Naive thymus-derived CD8-positive, alpha-beta T cell (primary cell): ENCODE measurements at places on chromosomes 6 and 20.

DNA sequence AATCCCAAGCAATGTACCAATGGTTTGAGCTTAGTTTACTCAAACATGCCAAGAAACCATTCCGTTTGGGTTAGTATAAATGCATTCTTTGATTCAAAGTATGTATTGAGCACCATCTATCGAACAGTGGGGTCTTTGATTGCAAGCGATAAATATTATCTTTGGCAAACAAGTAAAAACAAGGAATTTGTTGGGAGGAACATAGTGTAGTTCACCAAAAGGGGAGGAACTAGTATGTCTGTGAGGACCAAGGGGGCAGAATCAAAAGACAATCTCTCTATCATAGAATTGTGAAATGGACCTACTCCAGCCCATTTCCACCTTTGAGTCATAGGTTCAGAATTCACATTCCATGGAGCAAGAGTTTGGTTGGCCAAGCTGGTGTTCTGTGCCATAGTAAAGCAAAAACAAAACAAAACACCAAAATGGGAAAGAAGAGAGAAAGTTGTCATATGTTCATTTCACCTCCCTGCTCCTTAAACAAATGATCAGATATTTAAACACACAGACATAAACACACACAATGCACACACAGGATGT is 266.0 kb downstream of the TSHZ2 start:
- no peaks in the 10 kb centered on the region for H3K4me1 ChIP-seq
- no peak for DNase-seq
- H3K36me3 ChIP-seq: peaks cover 10% of the 10 kb centered on the region
- H3K4me3 ChIP-seq: no peak overlapping the region

DNA sequence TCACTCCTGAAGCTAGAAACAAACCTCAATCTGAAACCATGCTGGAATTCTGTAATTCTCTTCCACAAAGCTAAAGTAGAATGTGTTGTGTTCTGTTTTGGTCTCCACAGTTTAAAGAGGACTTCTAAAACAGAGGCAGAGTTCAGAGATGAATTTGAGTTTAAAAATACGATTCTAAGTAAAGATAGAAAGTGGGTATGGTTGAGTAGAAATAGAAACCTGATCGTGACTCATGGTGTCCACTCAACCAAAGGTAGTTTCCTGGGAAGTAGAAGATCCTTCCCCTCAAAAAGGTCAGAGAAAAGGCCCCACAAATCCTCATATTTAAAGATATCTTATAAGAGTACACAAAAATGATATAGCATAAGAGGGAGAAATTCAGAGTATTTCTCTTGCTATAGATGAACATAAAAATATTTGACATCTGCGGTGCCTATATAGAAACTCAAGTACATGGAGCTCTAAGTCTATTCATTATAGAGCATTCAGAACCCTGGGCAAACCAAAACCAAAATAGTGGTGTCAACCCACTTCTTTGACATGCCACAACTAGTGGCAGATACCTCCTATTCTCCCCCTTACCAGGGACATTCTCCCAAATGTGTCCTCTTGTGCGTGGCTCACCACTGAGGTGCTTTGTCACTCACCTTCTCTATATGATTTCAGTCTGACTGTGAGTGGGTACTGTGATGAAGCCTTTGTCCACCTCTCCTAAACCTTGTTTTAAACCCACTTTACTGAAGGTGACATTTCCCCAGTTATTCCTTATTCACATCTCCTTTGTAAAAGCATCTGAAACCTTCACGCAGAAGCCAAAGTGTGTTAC is 84.5 kb downstream of the PLCB1 start:
- H3K4me3 ChIP-seq: no peak overlapping the region
- H3K27me3 ChIP-seq: peaks cover 4% of the 10 kb centered on the region
- DNase-seq: no peak
- H3K27ac ChIP-seq: no peak overlapping the region
- H3K36me3 ChIP-seq: no peaks in the 10 kb centered on the region

GRCh38 chr6:3718407-3718806 is 33.1 kb downstream of the PXDC1 start:
- peaks cover 11% of the 10 kb centered on the region for H3K36me3 ChIP-seq
- no peak for DNase-seq
- H3K4me1 ChIP-seq: peaks cover 15% of the 10 kb centered on the region
- H3K27me3 ChIP-seq: no peaks in the 10 kb centered on the region

GRCh38 chr6:3119040-3119723 is 671 bp downstream of the BPHL start:
- no peaks in the 10 kb centered on the region for H3K36me3 ChIP-seq
- H3K27me3 ChIP-seq: no peaks in the 10 kb centered on the region
- peaks cover 10% of the 10 kb centered on the region for H3K4me1 ChIP-seq
- H3K27ac ChIP-seq: peak overlapping the region; percentile 54
- peak overlapping the region; percentile 96 for H3K4me3 ChIP-seq

- H3K27me3 ChIP-seq: peaks cover 8% of the 10 kb centered on the region
- no peak overlapping the region for H3K4me3 ChIP-seq
- H3K4me1 ChIP-seq: no peaks in the 10 kb centered on the region
- DNase-seq: no peak
These were observed 800.1 kb upstream of the CITED2 start for GRCh38 chr6:140174524-140174923.

DNA sequence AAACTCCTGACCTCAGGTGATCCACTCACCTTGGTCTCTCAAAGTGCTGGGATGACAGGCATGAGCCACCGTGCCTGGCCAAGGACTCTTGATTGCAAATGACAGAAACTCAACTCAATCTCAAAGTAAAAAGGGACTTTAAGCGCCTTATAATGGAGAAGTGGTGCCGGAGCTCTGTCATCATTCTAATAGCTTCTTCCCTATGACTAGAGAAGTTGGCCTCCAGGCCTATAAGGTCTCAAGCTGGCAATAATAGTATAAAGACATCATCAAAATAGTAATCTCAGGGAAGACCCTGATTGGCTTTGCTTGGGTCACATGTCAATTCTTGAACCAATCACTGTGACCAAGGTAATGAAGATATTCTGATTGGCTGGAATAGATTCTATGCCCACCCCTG is 8.5 kb upstream of the KIAA1755 start:
- H3K36me3 ChIP-seq: peaks cover 4% of the 10 kb centered on the region
- H3K27me3 ChIP-seq: peaks cover 13% of the 10 kb centered on the region
- no peak for DNase-seq
- no peak overlapping the region for H3K27ac ChIP-seq

DNA sequence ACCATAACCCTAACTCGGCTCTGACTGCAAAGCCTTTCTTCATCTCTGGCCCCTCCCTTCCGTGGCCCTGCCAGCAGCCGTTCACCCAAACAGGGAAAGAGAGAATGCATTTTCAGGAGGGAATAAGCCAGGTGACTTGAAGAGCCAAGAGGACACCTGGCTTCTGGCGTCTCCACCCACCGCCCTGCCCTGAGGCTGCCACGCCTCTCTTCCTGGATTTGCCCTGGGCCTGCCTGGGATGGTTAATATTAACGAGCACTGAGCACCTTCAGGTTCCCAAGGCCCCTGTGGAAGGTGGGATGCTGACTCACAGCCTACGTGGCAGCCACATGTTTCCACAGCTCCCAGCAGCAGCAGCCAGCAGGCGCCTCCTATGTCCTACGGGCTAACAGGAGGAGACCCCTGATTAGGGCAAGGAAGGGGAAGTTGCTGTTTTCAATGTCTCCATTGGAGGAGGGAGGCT is 138.0 kb upstream of the RREB1 start:
- H3K27ac ChIP-seq: no peak overlapping the region
- no peak overlapping the region for H3K4me3 ChIP-seq
- no peaks in the 10 kb centered on the region for H3K27me3 ChIP-seq
- H3K36me3 ChIP-seq: no peaks in the 10 kb centered on the region

GRCh38 chr6:137869549-137870307 is 2.7 kb downstream of the TNFAIP3 start:
- H3K27me3 ChIP-seq: no peaks in the 10 kb centered on the region
- DNase-seq: no peak
- peaks cover 5% of the 10 kb centered on the region for H3K36me3 ChIP-seq
- H3K4me3 ChIP-seq: peak overlapping the region; percentile 92

- no peak for DNase-seq
- no peaks in the 10 kb centered on the region for H3K36me3 ChIP-seq
- H3K4me3 ChIP-seq: no peak within 1 kb of the TSS
- no peak within 1 kb of the TSS for H3K27ac ChIP-seq
- no peaks in the 10 kb centered on the region for H3K4me1 ChIP-seq
These were observed at the start of gene MCHR2 for GRCh38 chr6:99993533-99994251. TSS of gene MCHR2 (minus strand) at chr6:99994223. CDS start at chr6:99956147, 38,076 bp downstream.

DNA sequence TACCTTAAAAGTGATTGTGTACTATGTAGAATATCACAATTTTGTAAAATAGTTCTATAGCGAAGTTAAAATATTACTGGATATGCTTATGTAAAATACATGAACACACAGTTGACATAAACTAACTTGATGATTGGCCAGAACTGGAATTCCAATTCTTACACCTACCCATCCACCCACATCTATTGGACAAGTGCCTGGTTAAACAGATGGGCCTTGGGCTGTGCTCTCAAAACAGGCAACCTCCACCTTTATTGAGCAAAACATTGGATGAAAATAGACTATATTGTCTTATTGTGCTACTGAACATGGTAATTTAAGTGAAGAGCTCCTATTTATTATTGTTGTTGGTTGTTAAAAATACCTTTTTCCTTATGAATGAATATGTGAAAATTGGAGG is 154.0 kb upstream of the FLRT3 start:
- H3K36me3 ChIP-seq: no peaks in the 10 kb centered on the region
- H3K4me1 ChIP-seq: no peaks in the 10 kb centered on the region
- no peak for DNase-seq
- H3K27ac ChIP-seq: no peak overlapping the region
- no peaks in the 10 kb centered on the region for H3K27me3 ChIP-seq
- H3K4me3 ChIP-seq: no peak overlapping the region

GRCh38 chr6:38161331-38161730 is 341.8 kb downstream of the ZFAND3 start:
- no peak for DNase-seq
- H3K4me3 ChIP-seq: no peak overlapping the region
- H3K36me3 ChIP-seq: peaks cover 13% of the 10 kb centered on the region
- peaks cover 7% of the 10 kb centered on the region for H3K4me1 ChIP-seq
- H3K27ac ChIP-seq: no peak overlapping the region

GRCh38 chr6:107515955-107516354 is 26.0 kb downstream of the SOBP start:
- no peak overlapping the region for H3K27ac ChIP-seq
- peaks cover 24% of the 10 kb centered on the region for H3K36me3 ChIP-seq
- no peaks in the 10 kb centered on the region for H3K4me1 ChIP-seq
- DNase-seq: no peak

DNA sequence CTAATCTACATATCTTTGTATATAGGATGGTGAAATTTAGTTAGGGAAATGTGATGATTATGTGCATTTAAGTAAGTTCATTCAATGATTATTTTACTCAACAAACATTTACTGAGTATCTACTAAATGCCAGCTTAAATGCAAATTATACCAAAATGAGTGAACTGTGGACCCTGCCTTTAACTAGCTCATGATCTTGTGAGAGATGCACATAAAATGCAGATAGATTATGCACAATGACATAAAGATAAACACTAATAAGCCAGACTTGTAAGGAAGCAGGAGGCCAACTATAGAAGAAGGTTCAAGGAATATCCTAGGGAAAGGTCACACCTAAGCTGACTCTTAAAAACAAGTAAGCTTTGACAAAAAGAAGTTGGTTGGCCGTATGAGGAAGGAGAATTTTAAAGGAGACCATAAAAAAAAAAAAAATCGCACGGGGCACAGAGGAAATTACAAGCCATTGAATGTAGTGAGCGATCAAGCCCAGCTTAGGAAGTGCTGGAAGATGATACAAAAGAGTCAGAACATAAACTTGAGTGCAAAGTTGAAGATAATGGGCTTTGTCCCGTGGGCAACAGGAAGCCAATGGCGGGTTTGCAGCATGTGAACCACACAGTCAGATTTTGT is 107.9 kb downstream of the NRSN1 start:
- DNase-seq: no peak
- H3K27me3 ChIP-seq: peaks cover 20% of the 10 kb centered on the region
- no peak overlapping the region for H3K27ac ChIP-seq
- no peaks in the 10 kb centered on the region for H3K36me3 ChIP-seq

GRCh38 chr20:38162878-38163875 is 1.9 kb downstream of the TGM2 start:
- H3K27me3 ChIP-seq: peaks cover 18% of the 10 kb centered on the region
- no peaks in the 10 kb centered on the region for H3K36me3 ChIP-seq
- H3K27ac ChIP-seq: no peak overlapping the region
- H3K4me1 ChIP-seq: peaks cover 2% of the 10 kb centered on the region
- no peak overlapping the region for H3K4me3 ChIP-seq

DNA sequence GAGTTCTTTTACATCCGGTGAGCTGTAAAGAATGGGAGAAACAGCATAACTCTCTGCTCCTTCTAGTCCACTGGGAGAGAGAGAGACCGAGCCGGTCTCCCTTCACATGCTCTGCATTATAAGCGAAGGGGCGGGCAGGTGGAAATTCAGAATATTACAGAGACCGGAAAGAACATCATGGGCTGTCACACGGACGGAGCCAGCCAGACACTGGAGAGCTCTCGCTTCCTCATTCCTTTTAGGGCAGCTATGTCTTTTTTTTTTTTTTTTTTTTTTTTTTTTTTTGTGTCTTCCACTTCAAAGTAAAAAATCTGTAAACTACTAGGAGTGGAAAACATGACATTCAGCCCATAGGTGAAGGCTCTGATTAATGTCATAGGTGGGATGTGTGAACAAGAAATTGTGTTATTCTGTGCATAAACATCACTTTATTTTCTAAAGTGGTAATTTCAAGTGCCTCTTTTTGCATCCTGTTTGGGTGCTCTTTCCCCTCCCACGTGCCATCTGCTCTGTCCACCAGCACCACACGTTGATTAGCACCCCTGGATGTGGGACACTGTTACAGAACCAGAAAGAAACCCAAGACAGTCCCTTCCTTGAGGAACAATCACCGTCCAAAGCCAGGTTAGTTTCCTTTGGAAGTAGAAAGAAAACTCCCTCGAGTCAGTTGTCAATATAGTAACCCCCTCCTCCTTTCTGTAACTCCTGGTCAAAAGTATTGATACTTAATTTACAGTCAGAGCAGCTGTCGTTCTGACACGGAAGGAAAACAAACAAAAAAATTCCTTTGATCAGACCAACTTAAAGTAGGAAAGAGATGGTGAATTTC is at the start of gene TAGAP:
TAGAP (minus strand) TSS at position 93 of the 829 bp plus-strand sequence. CDS start 845 bp downstream, outside the sequence.
- H3K36me3 ChIP-seq: peaks cover 42% of the 10 kb centered on the region
- peak within 1 kb of the TSS; percentile 96 for H3K4me3 ChIP-seq
- DNase-seq: peak; percentile 89
